Activated CD4-positive, alpha-beta T cell treated with anti-CD3 and anti-CD28 coated beads, Interleukin-2, amount 50 U/mL, for 1 hour (primary cell): ENCODE measurements at places on chromosomes 11 and 22.

GRCh38 chr11:10460611-10461275 is 5.7 kb downstream of the AMPD3 start:
- no peak for DNase-seq

GRCh38 chr22:37546437-37547250 is 13.6 kb upstream of the CDC42EP1 start:
- no peak for DNase-seq

DNA sequence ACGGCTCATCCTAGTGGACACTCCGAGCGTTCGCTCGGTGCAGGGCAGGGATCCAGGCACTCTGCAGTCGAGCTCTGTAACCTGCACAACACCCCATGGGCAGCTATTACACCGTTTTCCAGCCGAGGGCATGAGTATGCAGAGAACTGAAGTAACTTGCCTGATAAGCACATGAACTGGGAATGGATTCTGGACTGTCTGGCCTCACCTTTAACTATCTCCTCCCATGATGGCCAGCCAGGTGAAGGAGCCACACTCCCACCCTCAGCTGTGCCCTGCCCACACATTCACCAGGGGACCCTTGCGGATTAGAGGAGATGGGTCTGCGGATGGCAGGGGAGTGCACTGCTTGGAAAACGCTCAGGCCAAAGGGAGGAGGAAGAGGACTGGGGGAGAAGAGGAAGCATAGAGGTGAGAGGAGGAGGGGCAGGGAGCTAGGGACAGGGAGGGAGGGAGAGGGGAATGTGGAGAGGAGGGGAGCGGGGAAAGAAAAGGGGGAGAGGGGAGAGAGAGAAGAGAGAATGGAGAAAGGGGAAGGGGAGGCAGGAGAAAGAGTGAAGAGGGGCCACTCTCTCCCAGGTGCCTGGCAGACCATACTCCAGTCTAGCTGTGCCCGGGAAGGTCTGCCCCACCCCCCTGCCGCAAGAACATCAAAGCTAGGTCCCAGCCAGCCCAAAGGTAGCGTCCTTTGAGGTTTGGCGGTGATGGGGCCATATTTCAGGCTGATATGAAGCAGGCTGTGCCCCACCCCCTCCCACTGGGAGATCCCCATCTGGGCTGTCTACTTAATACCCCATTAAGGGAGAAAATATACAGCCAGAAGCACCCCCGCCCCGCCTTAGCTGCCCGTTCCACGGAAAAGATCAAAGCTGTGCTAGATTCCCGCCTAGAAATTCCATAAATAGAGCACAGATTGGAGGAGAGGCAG is 33.2 kb upstream of the TCF20 start:
- no peak for DNase-seq

GRCh38 chr11:117769533-117769932 is 27.5 kb downstream of the DSCAML1 start:
- DNase-seq, result no peak

DNA sequence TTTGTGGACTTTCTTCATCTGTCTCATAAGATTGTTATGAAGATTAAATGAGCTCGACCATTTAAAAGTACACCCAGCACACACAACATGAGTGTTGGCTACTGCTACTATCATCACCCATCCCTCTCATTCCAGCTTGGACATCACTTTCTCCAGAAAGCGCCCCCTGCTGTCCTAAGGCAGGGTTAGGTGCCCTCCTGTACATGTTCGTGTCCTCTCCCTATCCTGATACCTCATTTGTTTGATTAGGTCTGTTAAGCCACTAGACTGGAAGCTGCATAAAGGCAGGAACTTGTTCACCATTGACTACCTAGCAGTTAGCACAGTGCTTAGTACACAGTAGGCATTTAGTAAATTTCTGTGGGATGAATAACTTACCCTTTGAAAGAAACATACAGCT is 85.5 kb downstream of the ENTHD1 start:
- peak; percentile 3 for DNase-seq

- no peak for DNase-seq
These were observed 3.0 kb downstream of the AQP11 start for GRCh38 chr11:77592727-77593126.

- no peak for DNase-seq
These were observed 95.0 kb upstream of the KCNA4 start for GRCh38 chr11:30111786-30112185.

DNA sequence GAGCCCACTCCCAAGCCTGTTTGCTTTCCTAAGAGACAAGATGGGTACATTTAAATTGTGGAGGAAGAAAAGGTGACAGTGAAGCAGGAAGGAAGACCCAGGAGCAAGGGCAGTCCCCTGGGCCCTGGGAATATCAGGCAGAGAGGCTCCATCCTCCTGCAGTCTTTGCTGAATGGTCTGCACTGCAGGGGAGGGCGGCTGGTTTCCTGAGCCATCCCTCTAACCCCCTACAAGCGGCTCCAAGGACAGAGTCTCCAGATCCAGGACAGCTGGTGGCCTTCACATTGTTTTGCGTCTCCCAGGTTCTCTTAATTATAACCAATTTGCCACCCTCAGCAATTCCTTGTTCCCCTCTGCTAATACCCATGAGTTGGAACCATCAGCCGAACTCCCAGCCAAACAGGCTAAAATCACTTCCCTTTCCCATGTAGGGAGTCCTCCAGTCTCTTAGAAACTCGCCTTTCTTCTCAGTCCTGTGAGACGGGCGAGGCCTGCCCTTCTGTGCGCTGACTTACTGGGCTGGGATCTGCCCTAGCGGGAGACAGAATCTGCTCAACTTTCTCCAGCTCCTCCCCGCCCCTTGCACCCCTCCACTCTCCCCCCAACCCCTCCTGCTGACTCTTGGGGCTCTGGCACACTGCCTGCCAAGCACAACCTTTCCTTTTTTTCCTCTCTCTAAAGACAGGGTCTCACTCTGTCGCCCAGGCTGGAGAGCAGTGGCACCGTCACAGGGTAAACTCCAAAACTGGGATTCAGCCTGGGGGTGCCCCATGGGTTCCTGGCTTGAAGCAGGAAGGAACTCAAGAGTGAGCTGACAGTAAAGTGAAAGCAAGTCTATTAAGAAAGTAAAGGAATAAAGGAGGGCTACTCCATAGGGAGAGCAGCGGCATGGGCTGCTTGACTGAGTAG is 53.4 kb upstream of the EMID1 start:
- DNase-seq, result no peak
